ENCODE measurements at places on chromosomes 16 and 17.
A peak's percentile ranks its signal among the peaks of the same experiment; 100 is the strongest.

DNA sequence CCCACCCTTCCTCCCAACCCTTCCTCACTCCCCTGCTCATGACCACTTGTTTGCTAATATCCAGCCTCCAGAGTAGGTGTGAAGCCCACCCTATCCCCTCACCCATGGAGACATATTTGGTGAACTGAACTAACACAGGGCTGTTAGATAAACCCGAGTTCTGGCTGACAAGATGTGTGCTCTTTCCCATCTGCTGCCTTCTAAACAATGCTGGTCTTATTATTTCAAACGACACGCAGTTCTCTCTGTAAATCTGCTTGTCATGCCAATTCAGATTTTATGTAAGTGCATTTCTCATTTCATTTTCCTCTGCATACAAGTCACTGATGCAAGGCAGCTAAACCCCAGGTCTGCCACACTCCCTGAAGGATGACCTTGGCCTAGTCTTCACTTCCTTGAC is 343.0 kb upstream of the CDH5 start:
- DNase-seq, result no peak

- no peak for DNase-seq
Measured at GRCh38 chr17:16438173-16438556, 22.8 kb downstream of the TRPV2 start.

DNA sequence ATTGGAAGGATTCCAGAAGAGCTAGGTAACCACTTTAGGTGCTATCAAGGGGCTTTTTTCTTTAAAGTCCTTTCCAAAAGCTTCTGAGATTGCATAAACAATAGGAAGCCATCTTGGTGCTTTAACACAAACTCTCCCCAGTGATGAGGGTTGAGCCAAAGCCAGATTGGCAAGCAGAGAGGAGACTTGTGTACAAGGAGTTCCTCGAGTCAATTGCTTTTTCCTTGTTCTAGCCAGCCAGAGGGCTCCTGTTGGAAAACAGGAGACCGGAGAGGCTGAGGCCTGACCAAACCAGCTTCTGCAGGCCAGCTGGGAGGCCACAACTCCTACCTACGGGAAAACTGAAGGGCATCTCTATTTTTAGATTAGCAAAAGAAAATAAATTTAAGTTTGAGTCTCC is 46.5 kb downstream of the MAPT start:
- no peak for DNase-seq

- no peak for DNase-seq
Measured at GRCh38 chr17:37429453-37429852, 22.8 kb downstream of the TADA2A start.

- no peak for DNase-seq
Measured at GRCh38 chr16:19578378-19578971, 23.0 kb downstream of the VPS35L start.

GRCh38 chr17:7478276-7479212 is 887 bp downstream of the ZBTB4 start:
- DNase-seq, result peak; percentile 73

GRCh38 chr17:39186481-39187002 is 10.9 kb downstream of the CACNB1 start:
- DNase-seq, result no peak

DNA sequence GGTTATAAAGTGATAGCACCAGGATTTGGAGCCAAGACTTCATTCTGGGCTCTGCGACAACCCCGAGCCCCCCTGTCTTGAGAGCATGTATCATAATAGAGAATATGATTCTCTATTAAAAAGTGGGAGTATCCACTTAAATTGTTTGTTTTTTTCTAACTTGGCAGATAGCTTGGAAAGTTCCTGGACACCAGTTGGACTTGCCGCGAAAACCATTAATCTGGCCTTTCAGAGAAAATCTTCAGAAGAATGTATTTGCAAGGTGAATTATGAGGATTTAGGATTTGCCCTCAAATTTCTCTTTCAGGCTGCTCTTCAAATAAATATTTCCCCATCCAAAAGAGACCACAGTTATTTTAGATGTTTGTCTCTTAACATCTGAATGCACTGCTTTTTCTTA is 53.5 kb downstream of the MARCHF10 start:
- no peak for DNase-seq

DNA sequence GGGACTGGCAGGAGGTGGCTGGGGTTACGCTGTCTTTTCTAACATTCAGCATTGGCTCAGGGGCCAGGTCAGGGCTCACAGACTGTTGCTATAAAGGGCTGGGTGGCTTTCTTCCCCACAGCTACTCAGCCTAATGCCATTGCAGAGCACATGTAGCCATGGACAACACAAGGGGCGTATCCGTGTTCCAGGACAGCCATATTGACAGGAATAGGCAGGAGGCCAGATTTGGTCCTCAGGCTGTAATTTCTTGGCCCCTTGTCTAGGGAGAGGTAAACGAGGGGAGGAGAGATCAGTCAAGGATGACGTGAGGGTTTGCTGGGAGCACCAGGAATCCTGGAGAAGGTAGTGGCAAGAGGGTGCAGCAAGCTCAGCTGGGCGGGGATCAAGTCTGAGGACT is 21.2 kb upstream of the MYO15B start:
- DNase-seq, result no peak

DNA sequence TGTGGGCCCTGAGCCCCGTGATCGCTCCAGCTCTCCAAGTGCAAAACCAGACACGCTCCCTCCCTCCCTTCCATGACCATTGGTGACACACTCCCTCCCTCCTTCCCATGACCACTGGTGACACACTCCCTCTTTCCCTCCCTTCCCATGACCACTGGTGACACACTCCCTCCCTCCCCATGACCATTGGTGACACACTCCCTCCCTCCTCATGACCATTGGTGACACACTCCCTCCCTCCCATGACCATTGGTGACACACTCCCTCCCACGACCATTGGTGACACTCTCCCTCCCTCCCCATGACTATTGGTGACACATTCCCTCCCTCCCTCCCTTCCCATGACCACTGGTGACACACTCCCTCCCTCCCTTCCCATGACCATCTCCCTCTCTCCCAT is 56.3 kb downstream of the LMF1 start:
- DNase-seq, result no peak

DNA sequence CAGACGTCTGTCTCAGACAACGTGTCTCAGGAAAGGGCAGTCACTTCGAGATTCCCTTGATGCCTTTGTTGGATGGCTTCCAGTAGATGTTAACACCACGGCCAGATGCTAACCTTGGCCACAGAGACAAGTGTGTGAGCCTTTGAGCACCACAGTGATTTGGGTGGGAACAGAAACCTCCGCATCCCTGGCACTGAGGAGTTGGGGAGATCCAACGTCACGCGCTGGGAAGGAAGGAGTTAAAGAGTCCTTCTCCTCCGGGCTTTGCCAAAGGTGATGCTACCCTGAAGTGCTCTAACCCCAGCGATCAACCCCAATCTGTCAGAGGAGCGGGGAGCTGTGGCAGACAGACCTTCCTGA is 3.0 kb upstream of the ABR start:
- no peak for DNase-seq

- DNase-seq, result no peak
Measured at GRCh38 chr16:64545768-64546167, 576.1 kb downstream of the CDH11 start.

DNA sequence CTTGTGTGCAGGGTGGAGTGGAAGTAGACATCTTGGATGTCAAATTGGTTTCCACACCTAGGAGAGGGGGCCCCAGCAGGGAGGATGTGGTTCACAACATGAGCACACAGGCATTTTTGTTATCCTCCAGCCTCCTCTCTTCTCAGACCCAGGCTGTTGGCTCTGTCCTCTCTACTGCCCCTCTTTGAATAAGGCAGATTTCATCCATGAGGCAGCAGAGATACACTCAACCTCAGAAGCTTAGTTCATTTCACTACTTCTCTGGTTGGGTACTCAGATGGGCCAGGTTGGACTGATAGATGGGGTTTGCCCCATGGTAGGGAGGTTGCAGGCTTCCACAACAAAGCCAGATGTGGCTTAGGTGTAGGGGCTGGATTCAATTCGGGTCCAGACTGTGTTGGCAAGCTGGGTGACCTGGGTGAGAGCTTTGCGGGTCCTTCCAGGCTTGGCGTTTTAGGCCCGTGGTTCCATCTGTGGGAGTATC is 22.2 kb upstream of the NFATC3 start:
- peak; percentile 48 for DNase-seq

DNA sequence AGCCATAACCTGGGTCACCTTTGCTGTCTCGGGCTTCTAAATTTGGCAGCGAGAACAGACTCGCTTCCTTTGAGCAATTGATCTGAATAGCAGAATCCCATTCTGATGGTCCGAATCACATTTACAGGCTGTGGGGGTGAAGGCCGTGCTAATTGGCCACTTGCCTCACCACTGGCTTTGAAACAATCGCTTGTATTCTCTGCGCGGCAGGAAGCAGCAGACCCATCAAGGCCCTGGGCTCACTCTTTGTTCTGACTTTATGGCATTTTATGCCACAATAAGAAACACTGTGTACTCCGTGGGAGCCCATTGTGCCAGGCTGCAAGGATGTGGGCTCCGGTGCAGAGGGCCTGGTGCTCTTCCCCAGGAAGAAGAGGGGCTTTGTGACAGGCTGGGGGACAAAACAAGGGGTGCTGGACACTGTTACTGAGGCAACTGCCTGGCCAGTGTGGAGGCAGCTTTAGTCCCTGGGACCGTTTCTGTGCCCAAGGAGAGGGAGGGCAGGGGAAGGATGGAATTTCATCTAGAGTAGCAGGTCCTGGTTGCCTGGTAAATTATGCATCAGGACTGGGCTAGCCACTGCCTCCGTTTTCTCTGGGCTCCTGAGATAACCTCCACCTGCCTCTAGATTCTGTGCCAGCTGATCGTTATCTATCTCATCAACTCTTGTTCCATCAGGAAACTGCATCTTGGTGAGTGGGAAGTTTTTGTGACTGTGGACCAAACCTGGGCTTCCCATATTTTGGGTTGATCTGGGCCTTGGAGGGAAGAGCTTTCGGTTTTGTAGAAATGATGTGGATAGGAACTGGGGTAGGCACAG is 78.5 kb downstream of the MRC2 start:
- DNase-seq, result no peak

- no peak for DNase-seq
Measured at GRCh38 chr17:73397856-73398540, 86.2 kb upstream of the CDC42EP4 start.

- no peak for DNase-seq
Measured at GRCh38 chr16:71347146-71347545, 11.4 kb upstream of the CALB2 start.

- no peak for DNase-seq
Measured at GRCh38 chr17:44707755-44708400, 587 bp upstream of the DBF4B start.

GRCh38 chr17:82367724-82368524 is 3.6 kb upstream of the UTS2R start:
- no peak for DNase-seq

DNA sequence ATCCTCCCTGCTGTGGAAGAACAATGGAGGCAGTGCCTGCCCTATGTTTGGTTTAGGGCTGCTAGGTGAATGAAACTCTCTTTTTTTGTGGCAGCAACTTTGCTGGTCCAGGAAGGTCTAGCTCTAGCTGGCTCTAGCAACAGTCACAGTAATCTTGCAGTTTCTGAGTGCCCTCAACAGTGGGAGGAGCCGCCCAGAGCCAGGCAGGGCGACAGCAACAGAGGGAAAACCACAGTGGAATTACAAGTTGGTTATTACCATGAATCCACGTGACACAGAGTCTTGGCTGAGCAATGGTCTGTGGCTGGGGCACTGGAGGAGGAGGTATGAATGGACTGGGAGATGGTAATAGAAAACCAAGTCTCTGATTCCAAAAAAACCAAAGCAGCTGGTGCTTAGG is 10.3 kb downstream of the HSPB9 start:
- DNase-seq, result no peak
